Metanephros (tissue), 2 donors: ENCODE measurements at places on chromosomes 7 and 10. TPM values are rescaled to one million over a fixed set of nuclear protein-coding genes. Genes with fewer than 3 reads are reported as not detected.

Gene NPSR1
- not detected for total RNA-seq

Gene ARMC3
- 5.5 TPM for total RNA-seq

Gene CXCL12
- 198 TPM for total RNA-seq

Gene SSMEM1
- total RNA-seq: not detected

Gene TWIST1
- total RNA-seq: 11.3 TPM

Gene RASA4
- total RNA-seq: 55.5 TPM

Gene TRIL
- total RNA-seq: 110 TPM

Gene UCN3
- total RNA-seq: not detected

Gene BAG3
- total RNA-seq: 24.5 TPM
